ENCODE measurements at places on chromosomes 4 and X. TPM values are rescaled to one million over a fixed set of nuclear protein-coding genes. Genes with fewer than 3 reads are reported as not detected.

DNA sequence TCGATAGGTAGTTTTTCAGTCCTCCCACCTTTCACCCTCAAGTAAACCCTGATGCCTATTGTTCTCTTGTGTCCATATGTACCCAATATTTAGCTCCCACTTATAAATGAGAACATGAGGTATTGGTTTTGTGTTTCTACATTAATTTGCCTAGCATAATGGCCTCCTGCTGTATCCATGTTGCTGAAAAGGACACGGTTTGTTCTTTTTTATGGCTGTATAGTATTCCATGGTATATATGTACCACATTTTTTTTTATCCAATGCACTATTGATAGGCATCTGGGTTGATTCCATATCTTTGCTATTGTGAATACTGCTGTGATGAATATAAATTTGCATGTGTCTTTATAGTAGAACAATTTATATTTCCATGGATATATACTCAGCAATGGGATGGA, 199.2 kb downstream of the RAB28 start:
- H3K4me1 ChIP-seq: no peaks in the 10 kb centered on the region
- H3K27me3 ChIP-seq: peaks cover 3% of the 10 kb centered on the region
- H3K4me3 ChIP-seq: no peak overlapping the region
- no peak for DNase-seq
- H3K27ac ChIP-seq: no peak overlapping the region
- no peaks in the 10 kb centered on the region for H3K36me3 ChIP-seq

DNA sequence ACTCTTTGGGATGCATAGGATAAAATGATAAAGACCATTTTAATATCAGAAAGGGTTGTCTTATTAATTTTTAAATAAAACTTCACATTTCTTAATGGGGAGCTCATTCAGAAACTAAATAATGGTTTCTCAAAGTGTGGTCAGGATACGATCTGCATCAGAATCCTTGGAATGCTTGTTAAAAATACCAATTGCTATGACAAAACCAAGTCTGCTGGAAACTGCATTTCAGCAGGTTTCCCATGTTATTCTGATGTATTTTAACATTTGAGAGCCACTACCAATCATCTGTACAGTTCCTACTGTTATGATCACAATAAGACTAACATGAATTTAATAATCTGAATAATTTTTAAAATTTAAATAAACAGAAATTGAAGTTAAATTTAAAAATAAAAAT, 115.1 kb downstream of the SOWAHB start:
- peaks cover 8% of the 10 kb centered on the region for H3K27me3 ChIP-seq
- H3K36me3 ChIP-seq: peaks cover 10% of the 10 kb centered on the region
- H3K4me3 ChIP-seq: no peak overlapping the region
- H3K27ac ChIP-seq: peak overlapping the region; percentile 96
- DNase-seq: no peak

DNA sequence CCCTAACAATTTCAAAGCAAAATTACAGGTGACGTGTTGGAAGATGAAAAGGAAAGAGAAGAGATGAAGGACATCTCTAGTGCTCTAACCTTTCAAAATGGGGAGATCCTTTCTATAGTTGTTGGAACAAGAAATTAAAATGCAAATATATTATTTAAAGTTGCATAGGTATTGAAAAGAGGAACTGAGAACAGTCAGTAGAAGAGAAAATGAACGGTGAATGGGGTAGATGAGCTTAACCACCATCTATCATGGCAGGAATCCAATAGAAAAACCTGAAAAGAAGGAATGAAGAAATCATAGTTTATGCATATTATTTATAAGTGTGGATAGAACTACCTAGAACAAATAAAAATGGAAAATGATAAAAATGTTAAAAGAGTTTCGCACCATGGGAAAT, 42.0 kb downstream of the ANXA5 start:
- H3K27me3 ChIP-seq: peaks cover 6% of the 10 kb centered on the region
- DNase-seq: no peak
- H3K4me3 ChIP-seq: no peak overlapping the region
- H3K4me1 ChIP-seq: no peaks in the 10 kb centered on the region

DNA sequence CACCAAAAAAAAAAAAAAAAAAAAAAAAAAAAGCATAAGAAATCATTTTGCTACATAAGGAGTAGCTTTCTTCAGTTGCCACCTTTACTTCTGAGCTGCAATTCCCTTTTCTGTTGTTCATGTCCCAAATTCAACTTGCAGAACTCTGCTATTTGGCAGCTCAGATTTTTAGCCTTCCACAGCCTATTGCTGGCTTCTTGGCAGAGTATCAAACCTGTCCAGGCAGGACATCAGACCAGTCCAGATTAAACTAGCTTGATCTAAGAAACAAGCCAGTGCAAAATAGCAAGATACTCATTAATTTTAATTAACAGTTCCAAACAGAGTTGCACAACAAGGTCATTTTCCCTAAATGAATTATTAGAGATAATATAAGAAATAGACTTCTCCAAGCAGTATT, 123.6 kb upstream of the NR3C2 start:
- DNase-seq: no peak
- H3K36me3 ChIP-seq: no peaks in the 10 kb centered on the region
- no peaks in the 10 kb centered on the region for H3K4me1 ChIP-seq
- H3K4me3 ChIP-seq: no peak overlapping the region
- no peak overlapping the region for H3K27ac ChIP-seq

DNA sequence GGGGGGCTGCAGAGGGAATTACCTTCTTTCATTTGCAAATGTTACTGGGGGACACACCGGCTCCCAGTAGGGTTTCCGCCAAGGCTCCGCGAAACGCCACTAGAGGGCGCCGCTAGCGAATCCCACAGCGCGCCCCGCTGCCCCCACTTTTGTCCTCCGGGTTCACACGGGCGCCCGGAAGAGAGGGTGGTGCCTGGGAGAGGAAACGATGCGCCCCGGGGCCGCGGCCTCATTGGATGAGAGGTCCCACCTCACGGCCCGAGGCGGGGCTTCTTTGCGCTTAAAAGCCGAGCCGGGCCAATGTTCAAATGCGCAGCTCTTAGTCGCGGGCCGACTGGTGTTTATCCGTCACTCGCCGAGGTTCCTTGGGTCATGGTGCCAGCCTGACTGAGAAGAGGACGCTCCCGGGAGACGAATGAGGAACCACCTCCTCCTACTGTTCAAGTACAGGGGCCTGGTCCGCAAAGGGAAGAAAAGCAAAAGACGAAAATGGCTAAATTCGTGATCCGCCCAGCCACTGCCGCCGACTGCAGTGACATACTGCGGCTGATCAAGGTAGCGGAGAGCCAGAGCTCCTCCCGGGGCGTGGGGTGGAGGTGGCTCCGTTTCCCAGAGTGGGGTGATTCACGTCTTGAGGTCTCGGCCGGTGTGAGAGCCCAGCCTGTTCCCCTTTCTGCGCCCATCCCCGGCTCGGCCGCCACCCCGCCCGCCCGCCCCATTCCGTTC, at the start of gene SAT1:
Gene SAT1 (plus strand): TSS at position 311 of the 726 bp plus-strand sequence. CDS start 179 bp downstream, at position 490.
- DNase-seq: peak; percentile 91
- H3K27ac ChIP-seq: peak within 1 kb of the TSS; percentile 82
- H3K4me3 ChIP-seq: peak within 1 kb of the TSS; percentile 97
- peaks cover 24% of the 10 kb centered on the region for H3K36me3 ChIP-seq
- H3K27me3 ChIP-seq: no peaks in the 10 kb centered on the region

GRCh38 chrX:41759817-41760216, 35.8 kb downstream of the GPR82 start:
- no peak overlapping the region for H3K4me3 ChIP-seq
- peak; percentile 7 for DNase-seq
- no peaks in the 10 kb centered on the region for H3K4me1 ChIP-seq
- H3K27me3 ChIP-seq: no peaks in the 10 kb centered on the region
- H3K27ac ChIP-seq: no peak overlapping the region

GRCh38 chr4:9936129-9936644, 85.1 kb downstream of the SLC2A9 start:
- no peak for DNase-seq
- H3K4me3 ChIP-seq: no peak overlapping the region
- H3K36me3 ChIP-seq: no peaks in the 10 kb centered on the region
- no peaks in the 10 kb centered on the region for H3K27me3 ChIP-seq
- no peaks in the 10 kb centered on the region for H3K4me1 ChIP-seq

DNA sequence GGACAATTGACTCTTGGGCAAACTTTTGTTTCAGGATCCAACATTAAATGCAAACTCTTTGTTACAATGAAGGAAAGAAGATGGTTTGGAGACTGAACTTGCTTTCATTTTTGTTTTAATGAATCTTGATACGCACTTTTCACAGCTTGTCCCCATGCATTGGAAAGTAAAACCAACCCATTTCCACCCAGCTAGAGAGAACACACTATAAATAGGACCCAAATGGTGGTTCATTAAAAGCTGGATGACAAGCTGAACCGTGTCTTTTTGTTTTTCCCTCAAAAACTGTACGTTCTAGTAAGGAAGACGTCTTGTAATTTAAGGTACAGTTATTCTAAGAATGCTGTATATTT, 95.3 kb upstream of the EGFL6 start:
- H3K27ac ChIP-seq: no peak overlapping the region
- no peaks in the 10 kb centered on the region for H3K36me3 ChIP-seq
- peaks cover 2% of the 10 kb centered on the region for H3K27me3 ChIP-seq
- peaks cover 6% of the 10 kb centered on the region for H3K4me1 ChIP-seq
- no peak for DNase-seq

DNA sequence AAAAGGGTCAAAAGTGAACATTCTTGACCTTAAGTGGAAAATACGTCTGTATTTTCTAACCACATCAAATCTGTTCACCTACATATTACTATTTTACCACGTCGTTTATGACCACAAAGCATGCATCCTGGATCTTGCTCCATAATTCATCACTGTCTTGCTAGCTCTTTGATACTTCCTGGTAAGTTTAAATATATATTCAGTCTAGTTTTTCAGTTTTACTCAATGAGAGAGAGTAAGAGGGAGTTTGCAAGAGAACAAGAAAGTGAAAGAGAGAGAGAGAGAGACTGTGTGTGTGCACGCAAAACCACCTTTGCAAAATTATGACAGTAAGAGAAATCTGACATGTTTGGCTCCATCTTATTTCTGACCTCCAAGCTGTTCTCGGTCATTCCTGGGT, 173.7 kb upstream of the GALNTL6 start:
- H3K4me3 ChIP-seq: no peak overlapping the region
- H3K4me1 ChIP-seq: no peaks in the 10 kb centered on the region
- no peak for DNase-seq
- no peaks in the 10 kb centered on the region for H3K27me3 ChIP-seq
- H3K36me3 ChIP-seq: no peaks in the 10 kb centered on the region
- no peak overlapping the region for H3K27ac ChIP-seq

DNA sequence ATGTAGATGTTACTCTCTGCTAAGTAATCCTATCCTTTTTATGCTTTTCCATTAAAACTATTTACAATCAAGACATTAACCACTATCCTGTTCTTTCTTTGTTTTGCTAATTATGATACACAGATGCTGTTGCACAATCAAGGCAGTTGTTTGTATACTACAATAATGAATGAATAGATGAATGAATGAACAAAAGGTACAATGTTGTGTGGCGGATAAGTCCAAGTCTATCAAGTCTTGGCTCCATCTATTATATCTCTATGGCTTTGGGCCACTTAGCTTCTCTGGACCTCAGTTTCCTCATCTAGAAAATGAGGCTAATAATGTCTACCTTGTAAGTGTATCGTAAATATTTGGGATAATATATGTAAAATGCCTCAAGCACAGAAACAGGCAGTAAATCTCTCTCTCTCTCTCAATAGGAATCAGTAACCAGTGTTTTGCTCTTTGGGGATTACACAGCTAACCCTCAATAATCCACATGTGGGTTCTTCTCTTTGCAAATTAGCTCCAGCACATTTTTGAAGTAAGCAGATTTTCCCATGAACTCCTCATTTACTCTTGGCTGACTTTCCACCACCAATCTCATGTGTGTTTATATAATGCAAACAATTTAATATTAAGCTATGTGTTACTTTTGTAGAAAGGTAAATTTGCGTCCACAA, 27.8 kb upstream of the TSPAN5 start:
- H3K4me3 ChIP-seq: no peak overlapping the region
- DNase-seq: no peak
- no peak overlapping the region for H3K27ac ChIP-seq

DNA sequence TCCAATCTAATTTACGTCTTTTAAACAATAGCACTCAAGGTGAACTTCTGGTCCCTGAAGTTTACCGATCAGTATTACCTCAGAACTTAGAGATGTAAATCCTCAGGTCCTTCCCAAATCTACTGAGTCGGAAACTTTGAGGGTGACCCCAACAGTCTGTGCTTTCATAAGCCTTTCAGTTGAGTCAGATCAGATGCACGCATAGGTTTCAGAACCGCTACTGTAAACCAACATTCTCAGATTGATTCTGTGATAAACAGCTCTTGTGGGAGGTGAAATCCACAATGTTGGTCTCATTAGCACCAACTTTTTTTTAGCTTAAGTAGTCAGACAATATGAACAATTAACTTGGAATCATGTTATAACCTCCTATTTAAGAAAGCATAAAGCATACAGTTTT, 86.0 kb downstream of the WWC2 start:
- H3K27ac ChIP-seq: no peak overlapping the region
- no peak for DNase-seq
- H3K4me1 ChIP-seq: peaks cover 21% of the 10 kb centered on the region
- H3K27me3 ChIP-seq: peaks cover 2% of the 10 kb centered on the region
- no peaks in the 10 kb centered on the region for H3K36me3 ChIP-seq

GRCh38 chrX:39859991-39860861, 237.5 kb downstream of the BCOR start:
- H3K36me3 ChIP-seq: no peaks in the 10 kb centered on the region
- peaks cover 2% of the 10 kb centered on the region for H3K27me3 ChIP-seq
- no peak overlapping the region for H3K27ac ChIP-seq
- peaks cover 27% of the 10 kb centered on the region for H3K4me1 ChIP-seq
- no peak for DNase-seq

GRCh38 chr4:44684648-44685047, 6.4 kb downstream of the GUF1 start:
- H3K36me3 ChIP-seq: no peaks in the 10 kb centered on the region
- H3K4me3 ChIP-seq: no peak overlapping the region
- H3K27me3 ChIP-seq: no peaks in the 10 kb centered on the region

DNA sequence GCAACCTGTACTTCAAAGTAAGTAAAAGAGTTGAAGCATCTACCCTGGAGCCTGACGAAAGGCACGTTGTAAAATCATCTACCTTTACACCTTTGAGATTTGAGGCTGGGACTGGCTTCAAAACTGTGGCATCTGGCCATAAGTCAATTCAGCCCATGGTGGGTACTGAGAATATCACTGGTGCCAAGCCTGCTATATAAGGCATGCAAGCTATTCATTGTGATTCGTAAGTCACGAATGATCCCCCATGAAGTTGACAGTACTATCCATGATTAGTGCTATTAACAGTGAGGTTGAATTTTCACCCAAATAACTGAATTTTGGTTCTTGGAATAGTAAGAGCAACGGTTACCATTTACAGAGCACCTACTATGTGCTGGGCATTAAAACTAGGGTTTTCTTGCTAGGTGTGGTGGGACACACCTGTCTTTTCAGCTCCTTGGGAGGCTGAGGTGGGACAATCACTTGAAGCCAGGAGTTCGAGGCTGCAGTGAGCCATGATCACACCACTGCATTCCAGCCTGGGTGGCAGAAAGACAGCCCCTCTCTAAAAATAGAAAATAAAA, 39.8 kb downstream of the IRF2 start:
- no peak for DNase-seq
- peaks cover 34% of the 10 kb centered on the region for H3K4me1 ChIP-seq
- H3K4me3 ChIP-seq: no peak overlapping the region
- no peak overlapping the region for H3K27ac ChIP-seq
- peaks cover 6% of the 10 kb centered on the region for H3K27me3 ChIP-seq

NWD2 gene
- total RNA-seq: not detected

SYNPO2 gene
- 1.1 TPM for total RNA-seq

DUSP9 gene
- total RNA-seq: not detected

NUP62CL gene
- 9.3 TPM for total RNA-seq

CDS1 gene
- 2.0 TPM for total RNA-seq

PCDH18 gene
- total RNA-seq: 14.8 TPM

VCX gene
- total RNA-seq: not detected
